ENCODE measurements at places on chromosomes 11 and 22.

DNA sequence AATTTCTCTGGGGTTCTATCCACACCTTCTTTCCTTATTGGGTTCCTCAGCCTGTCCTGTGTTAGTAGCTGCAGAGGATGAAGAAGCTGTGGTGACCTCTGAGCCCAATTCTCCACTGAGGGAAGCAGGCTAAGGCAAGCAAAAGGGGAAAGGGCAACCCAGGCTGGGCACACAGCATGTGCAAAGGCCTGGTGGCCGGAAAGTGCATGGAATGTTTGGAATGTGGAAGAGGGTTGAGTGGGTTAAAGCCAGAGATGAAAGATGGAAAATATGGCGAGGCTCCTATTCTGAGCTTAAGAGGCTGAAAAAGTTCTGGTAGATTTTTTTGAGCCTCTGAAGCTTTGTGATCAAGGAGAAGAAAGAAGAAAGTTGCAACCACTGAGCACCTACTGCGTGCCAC lies 247.1 kb downstream of the MIAT start:
- DNase-seq: no peak

GRCh38 chr22:31495343-31495742 lies 993 bp upstream of the SFI1 start:
- no peak for DNase-seq

GRCh38 chr11:47161890-47162289 lies 14.8 kb downstream of the ARFGAP2 start:
- no peak for DNase-seq

DNA sequence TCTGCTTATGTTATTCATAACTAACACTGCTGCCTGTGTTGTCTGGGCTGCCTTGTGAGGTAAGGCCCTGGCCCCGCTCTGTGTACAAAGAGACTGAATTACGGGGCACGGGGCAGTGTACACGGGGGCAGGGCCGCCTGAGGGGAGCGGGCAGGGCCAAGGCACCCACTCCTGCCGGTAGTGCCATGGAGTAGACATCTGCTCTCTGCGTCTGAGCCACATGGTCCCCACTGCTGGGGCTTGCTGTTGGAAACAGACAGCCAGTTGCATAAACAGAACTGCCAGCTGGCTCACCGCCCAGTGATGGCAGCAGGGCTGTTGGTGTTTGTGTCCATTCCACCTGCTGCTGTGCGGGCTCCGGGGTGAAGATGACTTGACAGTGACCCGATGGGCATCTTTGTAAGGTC lies 19.8 kb downstream of the FAM118A start:
- peak; percentile 90 for DNase-seq

DNA sequence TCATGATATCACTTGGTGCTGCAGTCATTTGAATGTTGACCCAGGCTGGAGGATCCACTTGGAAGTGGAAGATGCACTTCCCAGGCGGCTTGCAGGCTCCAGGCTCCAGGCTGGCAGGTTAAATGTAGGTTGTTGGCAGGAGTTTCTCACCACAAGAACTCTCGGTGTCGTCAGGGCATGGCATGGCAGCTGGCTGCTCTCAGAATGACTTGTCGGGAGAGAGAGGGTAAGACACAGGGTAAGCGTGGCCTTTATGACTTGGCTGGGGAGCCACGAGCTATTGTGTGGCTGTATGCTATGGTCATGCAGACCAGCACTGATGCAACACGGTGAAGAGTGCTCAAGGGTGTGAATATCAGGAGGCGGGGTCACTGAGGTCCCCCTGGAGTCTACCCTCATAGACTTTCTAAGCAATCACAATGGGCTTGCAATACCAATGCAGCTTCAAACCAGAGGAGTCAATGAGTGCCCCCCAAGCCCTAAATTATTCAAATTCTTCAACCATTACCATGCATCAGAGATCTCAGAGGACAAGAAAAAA lies 1027.7 kb downstream of the OPCML start:
- DNase-seq: no peak

DNA sequence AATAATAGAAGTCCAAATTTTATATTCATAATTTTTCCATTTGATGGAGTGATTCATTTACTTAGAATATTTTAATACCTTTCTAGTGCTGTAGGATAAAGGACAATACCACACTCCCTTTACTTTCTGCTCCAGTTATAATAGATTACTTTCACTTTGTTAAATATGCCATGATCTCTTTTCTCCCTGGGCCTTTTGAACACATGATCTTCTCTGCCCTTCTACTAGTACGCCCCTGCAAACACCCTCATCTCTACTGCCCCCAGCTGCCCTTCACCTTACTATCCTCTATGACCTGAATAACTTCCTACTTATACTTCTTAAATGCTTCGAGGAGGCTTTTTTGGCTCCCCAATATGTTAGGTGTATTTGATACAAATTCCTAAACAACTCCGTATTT lies 177.3 kb downstream of the GUCY1A2 start:
- no peak for DNase-seq

- no peak for DNase-seq
Measured at GRCh38 chr11:71441251-71441650, 6.9 kb downstream of the DHCR7 start.

DNA sequence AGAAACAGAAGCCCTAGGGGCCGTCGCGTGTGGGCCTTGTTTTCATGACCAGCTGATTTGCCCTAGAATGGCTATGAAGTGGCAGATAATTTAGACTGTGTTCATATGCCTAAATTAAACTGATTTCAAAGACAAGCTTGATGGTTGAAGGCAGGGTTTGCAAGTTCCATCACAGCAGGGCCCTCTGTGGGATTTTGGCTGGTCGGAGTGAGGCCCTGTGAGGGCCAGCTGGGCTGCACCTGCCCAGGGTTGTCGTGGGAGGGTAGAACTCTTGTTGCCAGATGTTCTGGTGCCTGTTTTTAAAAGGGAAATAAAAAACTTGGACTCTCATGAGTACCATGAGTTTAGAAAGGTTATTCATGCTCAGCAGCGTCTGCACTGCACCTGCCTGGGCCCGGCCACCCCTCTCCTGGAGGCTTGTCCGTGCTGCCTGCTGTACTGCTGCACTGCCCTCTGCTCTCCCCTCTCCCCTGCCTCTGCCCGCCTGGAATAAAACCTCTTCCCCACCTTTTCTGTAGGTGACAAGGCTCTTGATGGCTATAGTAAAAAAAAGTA lies 44.1 kb downstream of the AP2A2 start:
- no peak for DNase-seq

- no peak for DNase-seq
Measured at GRCh38 chr22:35357883-35358621, 22.8 kb upstream of the HMOX1 start.

- DNase-seq: no peak
Measured at GRCh38 chr22:49760630-49761571, 66.8 kb downstream of the BRD1 start.

DNA sequence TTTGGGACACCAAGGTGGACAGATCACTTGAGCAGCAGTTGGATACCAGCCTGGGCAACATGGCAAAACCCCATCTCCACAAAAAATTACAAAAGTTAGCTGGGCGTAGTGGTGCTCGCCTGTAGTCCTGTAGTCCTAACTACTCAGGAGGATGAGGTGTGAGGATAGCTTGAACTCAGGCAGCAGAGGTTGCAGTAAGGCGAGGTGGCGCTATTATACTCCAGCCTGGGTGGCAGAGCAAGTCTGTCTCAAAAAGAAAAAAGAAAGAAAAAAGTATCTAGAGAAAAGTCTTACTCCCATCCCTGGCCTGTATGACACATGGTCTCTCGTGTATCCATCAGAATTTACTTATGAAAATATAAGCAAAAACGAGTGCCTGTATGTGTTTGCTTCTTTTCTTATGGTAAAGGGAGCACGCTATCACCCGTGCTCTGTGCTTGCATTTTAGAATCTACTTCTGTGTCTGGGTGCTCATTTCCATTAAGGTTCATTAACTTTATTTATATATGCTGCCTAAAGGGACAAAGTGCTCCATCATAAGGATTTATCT lies 15.4 kb upstream of the CPT1A start:
- no peak for DNase-seq

DNA sequence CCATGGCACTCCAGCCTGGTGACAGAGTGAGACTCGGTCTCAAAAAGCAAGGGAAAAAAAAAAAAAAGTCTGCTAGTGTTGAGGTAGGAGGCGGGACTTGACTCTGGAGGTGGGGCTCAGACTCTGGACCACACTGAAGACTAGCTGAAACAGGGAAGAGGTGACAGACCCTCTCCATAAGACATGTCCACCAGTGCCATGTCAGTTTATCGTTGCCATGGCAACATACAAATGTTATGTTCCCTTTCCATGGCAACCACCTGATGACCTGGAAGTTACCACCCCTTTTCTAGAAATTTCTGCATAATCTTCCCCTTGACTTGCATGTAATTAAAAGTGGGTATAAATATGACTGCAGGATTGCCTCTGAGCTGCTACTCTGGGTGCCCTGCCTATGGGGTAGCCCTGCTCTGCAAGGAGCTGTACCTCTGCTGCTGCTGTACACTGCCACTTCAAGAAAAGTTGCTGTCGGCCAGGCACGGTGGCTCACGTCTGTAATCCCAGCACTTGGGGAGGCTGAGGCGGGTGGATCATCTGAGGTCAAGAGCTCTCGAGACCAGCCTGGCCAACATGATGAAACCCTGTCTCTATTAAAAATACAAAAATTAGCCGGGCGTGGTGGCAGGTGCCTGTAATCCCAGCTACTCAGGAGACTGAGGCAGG lies 55.1 kb downstream of the KIAA1671 start:
- DNase-seq: no peak

DNA sequence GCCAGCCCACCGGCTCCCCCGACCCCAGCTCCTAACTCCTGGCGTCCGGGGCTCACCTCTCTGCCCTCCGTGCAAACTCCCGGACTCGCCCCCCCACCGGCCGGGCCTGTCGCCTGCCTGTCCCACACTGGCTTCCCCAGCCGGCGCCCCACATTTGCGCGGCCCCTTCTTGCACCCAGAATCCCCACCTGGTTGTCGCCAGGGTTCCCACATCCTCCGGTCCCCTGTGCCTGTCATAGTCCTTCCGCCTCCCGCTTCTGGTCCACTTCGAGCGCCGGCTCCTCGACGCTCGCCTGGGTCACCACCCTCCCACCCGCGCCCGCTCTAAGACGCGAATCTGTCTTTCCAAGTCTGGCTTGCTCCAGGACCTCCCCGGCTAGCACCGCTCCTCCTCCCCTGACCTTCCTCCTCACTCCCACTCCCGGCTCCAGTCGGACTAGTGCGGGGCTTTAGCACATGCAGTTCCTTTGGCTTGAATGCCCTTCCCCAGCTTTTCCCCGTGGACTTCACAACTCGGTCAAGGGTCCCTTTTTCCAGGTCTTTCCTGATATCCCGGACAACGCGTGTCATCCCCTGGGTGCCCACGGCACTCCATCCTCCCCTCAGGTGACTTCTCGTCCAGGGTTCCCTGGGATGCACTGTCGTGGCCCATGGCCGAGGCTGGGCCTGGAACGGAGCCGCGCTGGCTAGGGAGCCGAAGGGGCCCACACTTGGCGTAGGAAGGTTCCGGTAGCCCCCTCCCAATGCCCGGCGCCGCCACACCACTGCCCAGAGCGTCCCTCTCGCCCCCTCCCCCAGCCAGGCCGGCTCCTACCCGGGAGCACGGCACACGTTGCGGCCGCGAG lies 635 bp downstream of the SCARF2 start:
- no peak for DNase-seq

DNA sequence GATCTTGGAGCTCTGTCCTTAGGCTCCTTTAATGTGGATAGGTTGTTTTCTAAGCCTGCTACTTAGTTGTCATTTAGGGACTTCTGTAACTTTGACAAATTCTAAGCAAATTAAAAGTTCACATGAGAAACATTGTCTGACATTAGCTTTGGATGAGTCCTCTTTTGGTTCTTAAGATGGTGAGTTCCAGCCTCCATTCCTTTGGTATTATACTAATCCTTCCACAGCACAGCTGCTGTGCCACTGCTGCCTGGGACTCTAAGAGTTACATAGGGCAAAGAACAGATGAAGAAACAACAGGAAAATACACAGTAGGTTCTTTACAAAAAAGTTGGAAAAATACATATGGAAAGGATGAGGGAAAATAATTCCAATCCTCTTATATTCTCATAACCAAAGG lies 25.3 kb upstream of the PIK3C2A start:
- DNase-seq: no peak

GRCh38 chr11:33266393-33267215 lies 9.4 kb downstream of the HIPK3 start:
- DNase-seq: peak; percentile 68

DNA sequence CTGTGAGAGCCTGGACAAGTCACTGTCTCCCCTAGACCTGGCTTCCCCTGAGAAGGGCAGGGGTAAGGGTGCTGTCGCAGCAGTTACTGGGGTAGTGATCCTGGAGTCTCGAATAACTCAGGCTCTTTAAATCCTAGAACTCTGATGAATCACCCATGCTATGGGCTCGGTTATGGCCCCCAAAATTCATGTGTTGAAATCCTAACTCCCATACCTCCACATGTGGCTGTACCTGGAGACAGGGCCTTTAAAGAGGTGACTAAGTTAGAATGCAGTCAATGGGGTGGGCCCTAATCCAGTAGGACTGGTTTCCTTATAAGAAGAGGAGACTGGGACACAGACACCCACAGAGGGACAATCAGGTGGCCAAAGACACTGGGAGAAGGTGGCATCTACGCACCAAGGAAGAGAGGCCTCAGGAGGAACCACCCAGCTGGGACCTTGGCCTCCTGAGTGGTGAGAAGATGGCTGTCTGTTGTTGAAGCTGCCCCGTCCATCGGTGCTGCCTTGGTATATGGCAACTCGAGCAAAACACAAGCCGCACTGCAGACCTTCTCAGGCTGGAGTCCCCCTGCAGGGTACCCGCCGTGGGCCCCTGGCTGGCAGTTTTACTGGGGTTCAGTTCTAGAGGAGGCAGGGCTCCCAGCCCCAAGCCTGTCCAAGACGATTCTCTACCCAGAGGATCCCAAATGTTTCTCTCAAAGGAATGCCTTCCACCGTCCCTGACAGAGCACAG lies 48.8 kb upstream of the SHISAL1 start:
- peak; percentile 22 for DNase-seq

GRCh38 chr11:46248289-46249102 lies 29.0 kb upstream of the CREB3L1 start:
- no peak for DNase-seq

GRCh38 chr11:88363004-88363403 lies 25.5 kb upstream of the CTSC start:
- no peak for DNase-seq

DNA sequence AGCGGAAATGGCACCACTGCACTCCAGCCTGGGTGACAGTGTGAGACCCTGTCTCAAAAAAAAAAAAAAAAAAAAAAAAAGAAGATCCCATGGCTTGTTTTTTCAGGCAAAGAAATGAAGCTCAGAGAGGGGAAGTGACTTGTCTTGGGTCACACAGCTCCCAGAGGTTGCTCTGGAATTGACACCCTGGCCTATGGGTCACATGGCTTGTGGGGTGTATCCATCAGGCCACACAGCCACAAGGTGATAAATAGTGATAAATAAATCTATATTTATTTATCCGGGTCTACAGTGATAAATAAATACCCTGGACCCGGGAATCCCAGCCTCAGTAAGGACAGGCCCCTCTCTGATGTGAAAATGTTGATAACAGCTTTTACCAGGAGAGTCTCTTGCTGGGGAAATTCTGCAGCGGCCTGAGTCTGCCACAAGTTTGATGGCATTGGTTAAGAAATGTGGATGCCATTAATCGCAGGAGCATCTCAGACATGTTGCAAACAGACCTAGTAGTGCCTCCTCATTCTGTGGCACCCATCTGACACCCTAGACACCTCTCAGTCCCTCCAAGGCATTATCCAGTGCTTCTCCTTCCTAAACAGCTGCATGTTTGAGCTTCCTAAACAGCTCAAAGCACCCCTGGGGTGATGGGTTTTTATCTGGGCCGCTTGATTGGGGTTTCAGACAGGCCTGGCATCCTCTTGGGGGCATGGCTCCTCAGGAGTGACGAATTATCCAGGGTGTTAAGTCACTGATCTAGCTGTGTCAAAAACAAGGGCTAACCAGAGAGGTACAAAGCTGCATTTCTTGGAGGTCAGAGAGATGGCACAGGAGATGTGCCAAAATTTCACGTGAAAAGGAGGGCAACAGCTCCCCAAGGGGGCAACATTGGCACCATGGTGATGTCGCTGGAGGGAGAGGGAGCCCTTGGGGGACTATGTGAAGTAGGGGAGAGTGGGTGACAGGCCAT lies 1.9 kb upstream of the EMID1 start:
- DNase-seq: no peak

Data from Right ventricle myocardium superior (tissue), 1 donor.